ENCODE measurements at places on chromosomes 7 and 10.

DNA sequence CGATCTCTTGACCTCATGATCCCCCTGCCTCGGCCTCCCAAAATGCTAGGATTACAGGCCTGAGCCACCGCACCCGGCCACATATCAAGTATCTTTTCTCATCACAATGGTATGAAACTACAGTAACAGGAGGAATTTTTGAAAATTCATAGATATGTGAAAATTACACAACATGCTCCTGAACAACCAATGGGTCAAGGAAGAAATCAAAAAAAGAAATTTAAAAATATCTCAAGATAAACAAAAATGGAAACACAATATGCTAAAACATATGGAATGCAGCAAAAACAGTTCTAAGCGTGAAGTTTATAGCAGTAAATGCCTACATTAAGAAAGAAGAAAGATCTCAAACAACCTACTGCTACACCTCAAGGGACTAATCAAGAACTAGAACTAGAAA lies 59.8 kb upstream of the ADAM12 start:
- DNase-seq = no peak

GRCh38 chr7:103866919-103867318 lies 122.5 kb downstream of the RELN start:
- no peak for DNase-seq

GRCh38 chr7:30201161-30201666 lies 66.4 kb downstream of the MTURN start:
- DNase-seq = no peak

DNA sequence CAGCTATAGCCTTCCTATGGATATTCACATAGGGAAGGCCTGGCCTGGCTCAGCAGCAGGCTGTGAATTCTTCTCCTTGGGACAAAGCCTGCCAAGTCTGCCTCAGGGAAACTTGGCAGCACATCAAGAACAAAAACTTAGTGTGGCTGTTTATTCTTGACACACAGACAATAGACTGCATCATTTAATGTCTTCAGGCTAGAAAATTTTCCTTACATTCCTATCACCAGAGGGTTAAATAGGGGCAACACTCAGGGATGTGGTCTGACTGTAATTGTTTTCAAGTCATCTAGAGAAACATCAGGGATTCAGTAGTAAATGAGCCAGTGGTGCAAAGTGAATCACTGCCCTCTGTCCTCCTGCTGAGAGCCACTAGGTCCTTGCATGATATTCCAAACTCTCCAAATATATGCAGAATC lies 137.3 kb downstream of the SEMA3C start:
- peak; percentile 81 for DNase-seq

GRCh38 chr10:101644002-101644401 lies 51.0 kb downstream of the FBXW4 start:
- no peak for DNase-seq

GRCh38 chr10:95626500-95626899 lies 30.0 kb downstream of the ALDH18A1 start:
- no peak for DNase-seq

DNA sequence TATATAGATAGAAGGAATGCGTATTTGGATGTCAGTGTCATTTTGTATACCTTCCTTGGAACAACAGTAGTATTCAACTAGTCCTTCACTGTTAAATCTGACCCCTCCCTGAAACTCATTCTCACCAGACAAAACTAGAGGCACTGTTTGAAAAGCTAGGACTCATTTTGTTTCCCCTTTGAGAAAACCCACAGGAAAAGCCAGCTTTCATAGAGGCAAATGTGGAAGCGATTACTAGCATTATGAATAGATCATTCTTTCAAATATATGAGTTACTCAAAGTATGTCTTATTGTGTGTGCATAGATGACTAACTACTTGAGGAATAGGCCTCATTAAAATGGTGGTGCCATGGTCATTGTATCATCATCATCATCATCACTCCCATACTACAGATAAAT lies 1.9 kb upstream of the ASB15 start:
- no peak for DNase-seq

DNA sequence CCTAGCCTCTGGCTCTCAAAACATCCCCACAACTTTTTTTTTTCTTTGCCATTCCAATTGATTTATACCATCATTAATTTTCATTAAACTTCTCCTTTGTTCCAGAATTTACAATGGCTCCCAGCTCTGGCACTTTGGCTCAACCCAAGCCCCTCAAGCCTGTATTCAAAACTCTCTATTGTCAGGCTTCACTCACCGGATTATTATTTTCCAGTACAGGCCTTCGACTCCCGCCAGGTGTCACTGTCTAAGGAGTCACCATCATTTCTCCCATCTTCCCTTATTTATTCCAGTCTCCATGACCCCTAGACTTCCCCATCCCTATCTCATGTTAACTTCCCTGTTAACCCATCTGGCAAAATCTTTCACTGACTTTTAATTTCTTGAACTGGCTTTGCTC lies 67.8 kb downstream of the HIPK2 start:
- no peak for DNase-seq

- no peak for DNase-seq
These were observed 32.3 kb downstream of the FAM241B start for GRCh38 chr10:69662173-69662877.

GRCh38 chr7:98312201-98312600 lies 30.7 kb downstream of the BRI3 start:
- no peak for DNase-seq

- peak; percentile 41 for DNase-seq
These were observed 8.7 kb upstream of the BAMBI start for GRCh38 chr10:28668363-28669226.

DNA sequence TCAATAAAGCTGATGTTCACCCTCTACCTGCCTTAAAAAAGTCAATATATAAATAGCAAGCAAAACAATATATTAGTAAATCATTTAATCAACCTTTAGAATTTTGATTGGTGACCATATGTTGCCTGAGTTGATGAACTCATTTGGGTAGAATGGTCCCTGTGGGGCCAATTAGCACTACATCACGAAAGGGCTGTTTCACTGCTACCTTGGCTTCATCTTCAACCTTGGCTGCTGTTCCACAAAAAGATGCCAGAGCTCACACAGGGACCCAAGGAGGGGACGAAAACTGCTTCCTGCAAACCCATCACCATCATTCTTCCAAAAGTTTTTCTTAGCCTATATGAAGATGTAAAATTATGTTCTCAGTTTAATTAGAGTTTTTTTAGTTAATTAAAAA lies 35.4 kb upstream of the HBP1 start:
- DNase-seq = no peak

DNA sequence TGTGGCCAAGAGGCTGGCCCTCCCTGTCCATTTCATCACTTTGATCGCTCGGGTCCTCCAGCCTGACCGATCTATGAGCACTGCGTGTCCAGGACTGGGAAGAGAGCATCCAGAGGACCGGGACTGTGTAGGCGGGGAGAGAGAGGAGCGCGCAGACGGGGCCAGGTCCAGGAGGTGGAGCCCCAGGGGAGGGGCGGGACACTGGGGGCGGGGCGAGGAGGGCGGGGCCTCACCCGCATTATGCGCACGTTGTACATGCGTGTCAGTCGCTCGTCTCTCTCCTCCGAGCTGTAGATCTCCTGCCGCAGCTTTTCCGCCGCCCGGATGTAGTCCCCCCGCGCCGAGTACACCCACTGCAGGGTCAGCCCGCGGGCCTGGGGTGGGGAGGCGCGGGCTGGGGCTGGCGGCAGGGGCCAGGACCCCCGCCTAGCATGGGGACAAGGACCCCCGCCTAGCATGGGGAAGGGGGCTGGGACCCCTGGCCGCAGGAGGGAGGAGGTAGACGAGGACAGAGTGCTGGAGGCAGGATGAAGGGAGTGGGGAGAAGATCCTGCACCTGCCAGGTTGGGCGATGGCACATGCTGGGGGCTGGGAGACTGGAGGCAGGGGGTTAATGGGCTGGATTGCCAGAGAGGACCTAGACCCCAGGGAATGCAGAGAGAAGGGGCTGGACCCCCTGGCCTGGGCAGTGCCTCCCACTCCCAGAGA lies 14.3 kb downstream of the MOSPD3 start:
- DNase-seq = peak; percentile 90

DNA sequence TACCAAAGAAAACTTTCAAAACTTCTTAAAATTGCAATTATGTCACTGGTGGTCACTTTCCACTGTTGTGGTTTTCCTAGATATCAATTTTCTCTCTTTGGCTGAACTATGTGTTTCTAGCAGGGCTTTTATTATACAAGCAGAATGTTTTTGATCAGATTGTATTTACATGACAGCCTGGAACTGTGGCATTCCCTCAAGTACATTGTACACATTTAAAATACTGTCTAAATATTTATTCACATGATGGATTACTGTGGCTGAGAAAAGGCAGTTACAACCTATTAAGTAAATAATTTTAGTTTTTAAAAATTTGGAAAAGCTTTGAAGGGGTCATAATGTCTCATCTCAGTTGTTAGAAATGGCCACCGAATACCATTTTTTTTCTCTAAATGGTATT lies 231.9 kb upstream of the PPP1R3A start:
- DNase-seq = no peak

DNA sequence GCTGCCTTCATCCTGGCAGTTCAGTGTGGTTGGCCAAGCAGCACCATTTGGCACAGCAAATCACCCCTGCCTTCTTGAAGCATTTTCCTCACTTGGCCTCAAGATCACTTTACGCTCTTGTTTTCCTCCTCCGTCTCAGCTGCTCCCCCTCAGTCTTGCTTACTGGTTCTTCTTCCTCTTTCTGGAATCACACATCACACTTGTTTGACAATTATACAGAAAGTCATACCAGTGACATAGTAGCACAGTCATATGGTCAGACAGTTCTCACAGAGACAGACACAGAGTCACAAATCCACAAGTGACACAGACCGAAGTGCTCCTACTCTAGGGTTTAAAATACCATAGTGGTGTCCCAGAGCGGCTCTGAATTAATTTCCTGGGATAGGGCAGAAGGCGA lies 43.8 kb upstream of the ARL4A start:
- DNase-seq = no peak

DNA sequence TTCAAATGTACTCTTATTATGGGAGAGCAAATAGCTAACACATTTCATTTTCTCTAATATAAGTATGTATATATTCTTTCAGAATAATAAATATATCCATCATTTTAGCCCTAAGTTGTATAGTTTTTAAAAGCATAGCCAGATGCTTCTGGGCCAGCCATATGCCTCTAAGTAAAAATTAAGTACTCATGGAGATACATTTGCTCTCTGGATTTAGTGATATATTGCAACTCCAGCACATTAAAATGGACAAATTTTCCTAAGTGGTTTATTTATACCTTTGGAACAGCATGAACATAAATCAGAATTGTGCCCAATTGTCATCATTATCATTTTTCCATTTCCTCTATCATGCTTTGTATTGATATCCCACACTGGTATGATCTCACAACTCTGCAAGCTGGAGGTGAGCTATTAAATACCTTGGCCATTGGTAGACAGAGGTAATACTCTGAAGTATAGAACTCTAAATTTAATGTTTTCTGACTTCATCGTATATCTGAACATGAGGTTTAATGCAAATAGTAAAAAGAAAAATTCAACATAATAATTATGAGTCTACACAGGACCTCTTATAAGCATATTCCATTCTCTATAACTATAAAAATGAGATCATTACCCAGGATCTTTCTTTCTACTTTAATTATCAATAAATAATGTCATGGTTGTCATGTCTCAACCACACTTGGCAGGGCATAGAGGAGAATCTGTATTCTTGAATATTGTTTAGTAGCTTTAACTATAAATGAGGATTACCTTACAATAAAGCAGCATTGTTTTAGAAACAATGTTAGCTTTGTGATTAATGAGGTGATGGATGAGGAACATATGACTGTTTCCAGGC lies 90.8 kb downstream of the AGMO start:
- DNase-seq = no peak

DNA sequence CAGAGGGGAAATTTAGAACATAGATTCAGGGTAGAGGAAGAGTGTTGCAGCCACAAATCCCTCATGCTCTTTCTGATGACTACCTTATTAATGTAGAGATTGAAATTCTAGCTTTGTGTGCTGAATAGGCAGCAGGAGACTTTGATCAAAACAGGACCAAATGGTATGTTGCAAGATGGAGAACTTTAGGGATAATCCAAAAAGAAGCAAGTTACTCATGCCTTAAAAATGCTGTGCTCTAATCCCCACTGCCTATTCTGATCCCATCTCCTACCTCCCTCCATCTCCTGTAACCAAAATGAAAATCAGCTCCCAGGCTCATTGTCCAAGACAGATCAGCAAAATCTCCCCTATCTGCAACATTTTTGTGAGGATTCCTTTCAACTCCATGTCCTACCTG lies 31.3 kb downstream of the CH25H start:
- peak; percentile 14 for DNase-seq

- DNase-seq = no peak
These were observed 40.2 kb upstream of the ATP6V0A4 start for GRCh38 chr7:138838166-138838565.

- peak; percentile 89 for DNase-seq
These were observed at the start of gene HOXA3 for GRCh38 chr7:27151931-27152815. TSS of gene HOXA3 (minus strand) at chr7:27152583. CDS start at chr7:27110640, 41,943 bp downstream.

DNA sequence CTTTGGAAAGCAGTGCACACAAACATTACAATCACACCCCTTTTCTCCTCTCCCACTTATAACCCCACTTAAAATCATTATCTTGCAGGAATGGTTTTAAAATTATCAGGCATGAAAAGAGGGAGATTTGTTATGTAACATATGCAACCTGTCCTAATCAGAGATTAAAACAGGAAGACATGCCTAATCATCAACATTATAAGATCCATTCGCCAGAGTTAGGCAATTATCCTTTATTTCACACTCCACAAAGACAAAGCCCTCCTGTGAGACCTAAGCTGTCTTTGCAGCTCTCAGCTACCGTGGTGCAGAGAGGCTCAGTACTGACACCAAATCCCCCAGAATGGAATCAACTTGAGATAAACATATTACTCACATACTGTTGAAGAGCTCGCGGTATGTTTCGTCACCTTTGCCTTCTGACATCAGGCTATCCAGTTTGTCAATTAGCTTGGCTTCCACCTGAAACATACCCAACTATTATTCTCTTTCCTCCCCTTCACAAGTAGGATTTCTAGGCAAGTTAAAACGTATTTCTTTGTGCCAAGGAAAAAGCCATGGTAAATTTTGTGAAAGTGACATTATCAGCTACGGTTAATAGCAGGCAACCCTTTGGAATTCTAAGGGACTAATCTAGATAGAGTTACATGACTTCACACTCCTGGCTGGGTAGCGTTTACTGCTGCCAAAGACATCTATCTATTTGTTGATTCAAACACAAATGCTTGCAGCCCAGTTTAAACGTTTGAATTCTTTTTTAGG lies 226.2 kb upstream of the IMMP2L start:
- no peak for DNase-seq

GRCh38 chr7:90404777-90405176 lies 1.5 kb downstream of the CLDN12 start:
- DNase-seq = peak; percentile 57

Measured in GM23248 (cell line).